NCI-H526 (cell line): ENCODE measurements at places on chromosomes 1 and 21.
A peak's percentile ranks its signal among the peaks of the same experiment; 100 is the strongest.

DNA sequence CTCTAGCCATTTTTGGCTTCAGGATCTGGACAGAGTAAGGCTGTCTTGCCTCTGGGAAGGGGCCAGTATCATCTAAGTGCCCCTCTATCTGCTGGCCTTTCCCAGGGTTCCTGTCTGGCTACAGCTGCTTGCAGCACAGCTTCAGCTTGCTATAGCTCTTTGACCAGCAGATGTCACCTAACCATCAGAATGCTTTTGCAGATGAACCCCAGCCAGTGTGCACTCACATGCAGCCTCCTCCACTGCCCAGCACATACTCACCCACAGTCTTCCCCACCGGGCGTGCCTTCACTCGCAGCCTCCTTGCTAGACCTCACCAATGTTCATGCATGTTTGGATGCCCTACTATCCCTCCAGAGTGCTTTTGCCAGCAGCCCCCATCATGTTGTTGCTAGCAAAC, 769.0 kb downstream of the BRINP3 start:
- DNase-seq: peak; percentile 58

DNA sequence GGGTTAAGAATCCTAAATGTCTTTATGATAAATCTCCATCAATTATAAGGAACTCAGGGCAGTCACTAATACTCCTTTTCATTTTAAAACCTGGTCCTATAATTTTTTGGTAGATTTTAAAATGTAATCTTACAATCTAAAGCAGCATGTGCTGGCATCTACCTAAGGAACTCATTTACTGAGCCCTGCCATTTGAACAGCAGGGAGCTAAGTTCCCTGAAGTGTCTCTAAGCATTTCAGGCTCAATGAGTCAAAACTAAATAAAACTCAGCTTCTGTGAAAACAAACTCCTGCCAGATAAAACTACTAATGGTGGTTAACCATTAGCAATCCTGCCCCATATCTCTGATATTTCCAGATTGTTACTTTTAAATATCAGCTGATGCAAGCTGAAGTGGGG, 1371.8 kb upstream of the PRMT6 start:
- DNase-seq: no peak

- no peak for DNase-seq
Measured at GRCh38 chr1:95180371-95180770, 53.6 kb upstream of the RWDD3 start.

DNA sequence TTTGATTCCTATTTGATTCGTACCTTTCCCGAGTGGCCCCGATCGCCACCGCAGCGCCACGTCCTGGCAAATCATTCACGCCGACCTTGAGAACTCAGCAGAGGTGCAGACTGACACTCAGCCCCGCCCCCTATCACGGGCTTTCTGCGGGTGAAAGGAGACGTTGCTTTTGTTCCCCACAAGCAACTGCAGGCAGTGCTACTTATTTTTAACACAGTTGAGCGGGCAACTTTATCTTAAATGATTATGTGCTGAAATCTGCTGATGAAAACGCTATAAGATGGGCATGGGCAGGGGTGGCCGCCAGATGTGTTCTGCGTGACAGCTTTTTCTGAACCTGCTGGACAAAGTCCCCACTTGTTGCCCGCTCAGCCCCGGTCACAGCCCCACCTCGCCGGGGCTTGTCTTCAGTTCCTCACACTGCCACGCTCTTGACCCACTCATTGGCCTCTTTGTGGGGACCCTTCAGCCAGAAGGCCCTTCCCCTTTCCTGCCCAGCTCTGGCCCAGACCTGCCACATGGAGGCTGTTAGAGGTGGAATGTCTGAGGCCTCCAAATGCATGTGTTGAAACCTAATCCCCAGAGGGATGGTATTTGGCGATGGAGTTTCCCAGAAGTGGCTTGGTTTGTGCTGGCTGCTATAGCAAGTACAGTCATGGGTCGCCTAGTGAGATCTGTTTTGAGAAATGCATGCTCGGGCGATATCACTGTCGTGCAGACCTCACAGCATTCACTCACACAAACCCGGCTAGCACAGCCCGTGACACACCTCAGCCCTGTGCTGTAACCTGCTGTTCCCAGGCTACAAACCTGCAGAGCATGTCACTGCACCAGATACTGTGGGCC, 15.7 kb upstream of the PDXK start:
- DNase-seq: no peak

- no peak for DNase-seq
Measured at GRCh38 chr1:10424034-10424433, 6.2 kb upstream of the CENPS start.

- DNase-seq: no peak
Measured at GRCh38 chr1:183433703-183434102, 15.5 kb upstream of the NMNAT2 start.

DNA sequence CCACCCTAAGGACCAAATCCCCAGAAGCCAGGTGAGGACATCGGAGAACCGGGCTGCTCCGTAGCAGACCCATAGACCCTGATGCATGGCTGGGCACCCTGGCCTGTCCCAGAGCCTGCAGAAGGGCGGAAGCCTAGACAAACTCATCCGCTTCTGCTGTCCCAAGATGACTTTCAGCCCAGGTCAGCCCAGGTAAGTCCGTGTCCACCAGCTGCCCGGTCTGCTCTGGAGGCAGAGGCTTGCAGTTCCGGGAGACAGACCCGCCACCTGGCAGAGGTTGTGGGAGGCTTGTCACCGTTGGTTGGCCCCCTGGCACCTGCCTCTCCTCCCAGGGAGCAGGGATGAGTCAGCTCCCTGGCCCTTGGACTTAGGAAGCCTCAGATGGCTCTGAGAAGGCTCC, 22.8 kb upstream of the POFUT2 start:
- no peak for DNase-seq

- peak; percentile 77 for DNase-seq
Measured at GRCh38 chr1:101995984-101996745, 561 bp downstream of the OLFM3 start.

- DNase-seq: no peak
Measured at GRCh38 chr1:226046240-226046639, 16.3 kb upstream of the H3-3A start.

DNA sequence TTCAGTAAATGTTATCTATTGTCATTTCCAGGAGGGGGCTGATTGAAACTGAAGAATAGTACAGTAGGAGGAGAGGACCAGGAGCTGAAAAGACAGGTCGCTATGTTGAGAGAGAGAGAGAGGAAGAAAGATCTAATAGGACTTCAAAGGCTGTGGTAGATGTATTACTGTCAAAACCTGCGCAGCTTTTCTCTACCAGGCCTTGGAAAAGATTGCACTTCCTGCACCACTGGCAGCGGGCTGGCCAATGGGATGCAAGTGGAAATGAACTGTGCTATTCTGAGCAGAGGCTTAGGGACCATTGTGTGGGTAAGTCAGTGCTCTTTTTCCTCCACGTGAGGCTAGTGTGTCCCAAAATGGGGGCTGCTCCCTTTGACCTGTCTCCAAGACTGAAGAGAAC, 47.1 kb downstream of the MDM4 start:
- DNase-seq: no peak
